Kidney capillary endothelial cell (primary cell): ENCODE measurements at places on chromosomes 6 and 20.
A peak's percentile ranks its signal among the peaks of the same experiment; 100 is the strongest.

DNA sequence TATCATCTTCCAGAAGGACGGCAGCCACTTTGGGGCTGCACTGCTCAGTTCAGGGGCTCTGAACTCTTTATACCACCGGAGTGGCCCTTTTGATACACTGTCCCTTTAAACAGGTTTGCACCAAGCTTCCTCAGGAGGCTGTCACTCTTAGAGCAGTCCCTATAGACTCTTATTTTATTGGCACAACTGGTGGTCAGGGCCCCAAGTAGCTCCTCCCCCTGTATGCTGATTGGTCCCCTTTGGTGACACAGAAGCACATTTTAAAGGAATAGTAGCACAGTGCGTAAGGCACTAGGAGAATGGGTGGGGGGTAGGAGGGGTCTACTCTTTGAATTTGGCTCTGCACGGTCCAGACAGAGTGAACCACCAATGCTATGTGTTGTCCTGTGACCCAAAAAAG lies 122.6 kb upstream of the MLN start:
- no peak for DNase-seq

DNA sequence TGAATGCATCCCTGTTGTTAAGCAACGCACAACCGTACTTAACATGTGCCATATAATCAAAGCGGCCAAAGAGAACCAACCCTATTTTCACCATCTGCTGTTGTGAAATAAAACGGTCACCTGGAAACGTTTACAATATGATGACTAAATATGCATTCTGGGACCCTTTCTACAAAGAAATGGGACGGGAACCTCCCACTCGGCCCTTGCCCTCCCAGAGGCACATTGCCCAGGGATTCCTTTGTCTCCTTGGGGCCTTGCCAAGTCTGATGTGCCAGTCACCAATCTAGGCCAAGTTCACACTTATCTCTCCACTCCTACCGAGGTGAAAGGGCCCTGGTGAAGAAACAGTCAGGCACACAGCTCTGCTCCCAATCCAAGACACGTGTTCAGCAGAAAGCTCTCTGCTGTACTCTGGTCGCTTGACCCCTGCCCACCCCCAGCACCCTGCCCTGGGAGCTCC lies 427.4 kb upstream of the JARID2 start:
- no peak for DNase-seq

DNA sequence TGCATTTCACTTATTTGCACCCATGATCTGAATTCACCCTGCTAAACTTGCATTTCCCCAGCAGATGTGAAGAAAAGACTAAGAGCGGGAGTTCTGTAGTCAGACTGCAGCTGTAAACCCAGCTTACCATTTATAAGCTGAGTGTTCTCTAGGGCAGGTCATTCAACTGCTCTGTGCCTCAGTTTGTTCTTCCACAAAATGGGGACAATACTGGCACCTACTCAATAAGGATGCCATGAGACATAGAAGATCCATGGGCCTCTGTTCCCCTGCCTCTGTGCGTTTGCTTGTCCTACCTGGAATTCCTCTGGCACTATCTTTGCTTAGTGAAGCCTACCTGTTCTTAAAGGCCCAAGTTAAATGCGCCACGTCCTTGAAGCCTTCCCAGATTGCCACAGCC lies 12.2 kb upstream of the MDFI start:
- no peak for DNase-seq

GRCh38 chr6:25330796-25331685 lies 51.9 kb downstream of the CARMIL1 start:
- DNase-seq = no peak

- DNase-seq = peak; percentile 37
Observed at GRCh38 chr6:131136021-131136786, 937 bp downstream of the AKAP7 start.

- no peak for DNase-seq
Observed at GRCh38 chr20:23880417-23880816, 869 bp upstream of the CST5 start.
